ENCODE measurements at places on chromosomes 5 and 9.

GRCh38 chr9:125444166-125444565 is 182.5 kb downstream of the GAPVD1 start:
- DNase-seq: no peak

DNA sequence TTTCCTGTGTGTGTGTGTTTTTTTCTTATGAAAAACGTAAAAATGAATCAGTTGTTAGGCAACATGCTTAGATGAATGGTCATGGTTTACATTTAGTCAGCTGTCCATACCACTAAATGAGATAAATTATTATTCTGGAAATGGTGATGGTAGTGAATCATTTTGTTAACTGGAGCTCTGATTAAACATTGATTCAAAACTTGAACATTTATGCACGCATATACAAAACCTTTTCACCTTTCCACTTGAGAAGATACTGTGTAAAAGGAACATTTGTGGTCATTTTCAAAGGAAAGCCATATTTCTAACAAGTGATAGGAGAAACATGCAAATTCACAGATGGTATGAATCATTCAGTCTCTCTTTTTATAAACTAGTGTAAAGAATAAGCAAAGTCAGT is 162.0 kb downstream of the SLC25A46 start:
- no peak for DNase-seq

DNA sequence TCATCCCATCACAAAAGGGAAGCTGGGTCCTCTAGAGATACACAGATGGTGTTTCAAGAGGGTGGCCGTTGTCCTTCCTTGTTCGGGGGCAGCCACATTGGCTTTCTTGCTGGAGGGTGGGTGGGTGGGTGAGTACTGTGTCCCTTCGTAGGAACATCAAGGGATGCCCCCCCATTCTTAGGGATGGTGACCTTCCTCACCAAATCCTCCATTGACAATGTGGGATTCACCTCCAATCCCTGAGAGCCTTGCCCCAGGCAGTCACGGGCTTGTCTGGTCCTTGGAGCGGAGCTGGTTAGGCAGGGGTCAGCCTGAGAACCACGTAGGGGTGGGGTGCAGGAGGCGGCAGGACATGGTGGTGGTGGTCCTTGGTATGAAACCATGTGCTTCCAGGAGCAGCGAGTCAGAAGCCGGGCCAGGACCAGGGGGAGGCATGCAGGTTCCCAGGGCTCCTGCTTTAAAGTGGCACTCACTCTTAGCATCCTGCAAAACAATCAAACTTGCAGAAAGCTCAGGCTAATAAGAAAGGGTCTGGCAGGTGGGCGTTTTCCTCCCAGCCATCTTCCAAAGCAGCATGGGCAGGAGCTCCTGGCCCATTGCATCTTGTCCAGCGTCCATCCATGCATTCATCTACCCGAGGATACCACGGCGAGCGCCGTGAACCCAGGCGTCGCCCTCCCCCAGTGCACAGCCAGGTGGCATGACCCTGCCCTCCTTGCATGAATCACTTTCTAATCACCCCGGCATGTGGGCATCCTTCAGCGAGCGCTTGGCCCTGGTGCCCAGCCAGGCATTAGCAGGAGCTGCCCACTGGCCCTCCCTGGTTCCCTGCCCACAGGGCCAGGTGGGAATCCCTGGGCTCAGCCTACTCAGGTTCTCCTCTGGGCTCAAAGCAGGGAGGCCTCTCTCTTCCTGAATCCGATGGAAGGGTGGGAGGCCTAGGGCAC is 76.4 kb downstream of the NTNG2 start:
- no peak for DNase-seq

GRCh38 chr5:83377131-83377865 is 94.2 kb upstream of the VCAN start:
- DNase-seq: no peak

GRCh38 chr9:73118286-73118685 is 33.4 kb upstream of the ANXA1 start:
- DNase-seq: no peak

GRCh38 chr5:61114441-61114840 is 47.8 kb downstream of the SMIM15 start:
- no peak for DNase-seq

DNA sequence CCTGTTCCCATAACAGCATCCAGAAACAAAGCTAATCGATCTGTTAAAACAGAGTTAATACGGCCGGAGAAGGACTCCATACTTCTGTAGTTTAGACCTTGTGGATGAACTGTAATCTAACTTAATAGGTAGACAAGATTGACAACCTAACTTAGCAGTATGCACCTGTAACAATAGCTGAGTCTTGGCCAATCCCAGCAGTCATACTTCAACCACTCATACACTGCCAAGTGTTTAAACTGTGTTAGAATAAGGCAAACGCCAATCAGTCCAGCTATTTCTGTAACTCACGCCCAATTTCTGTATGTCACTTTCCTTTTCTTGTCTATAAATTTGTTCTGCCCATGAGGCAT is 33.7 kb upstream of the MACIR start:
- no peak for DNase-seq

DNA sequence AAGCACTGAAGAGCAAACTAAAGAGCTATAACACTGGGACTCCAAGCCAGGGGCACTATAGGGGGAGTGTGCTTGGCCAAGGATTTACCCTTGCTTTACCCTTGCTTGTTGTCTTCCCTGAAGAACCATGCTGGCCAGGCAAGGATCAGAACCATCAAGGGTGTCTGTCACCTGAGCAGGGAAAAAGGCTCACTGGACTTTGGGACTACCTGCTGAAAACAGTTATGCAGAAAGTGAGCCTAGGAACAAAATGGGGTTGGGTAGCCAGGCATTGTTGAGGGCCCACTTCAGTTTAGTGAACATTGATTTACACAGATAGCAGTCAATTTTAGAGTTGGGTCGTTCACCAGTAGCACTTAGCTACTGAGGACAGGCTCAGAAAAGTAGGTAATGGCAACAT is 8.0 kb upstream of the TMEM171 start:
- DNase-seq: no peak

DNA sequence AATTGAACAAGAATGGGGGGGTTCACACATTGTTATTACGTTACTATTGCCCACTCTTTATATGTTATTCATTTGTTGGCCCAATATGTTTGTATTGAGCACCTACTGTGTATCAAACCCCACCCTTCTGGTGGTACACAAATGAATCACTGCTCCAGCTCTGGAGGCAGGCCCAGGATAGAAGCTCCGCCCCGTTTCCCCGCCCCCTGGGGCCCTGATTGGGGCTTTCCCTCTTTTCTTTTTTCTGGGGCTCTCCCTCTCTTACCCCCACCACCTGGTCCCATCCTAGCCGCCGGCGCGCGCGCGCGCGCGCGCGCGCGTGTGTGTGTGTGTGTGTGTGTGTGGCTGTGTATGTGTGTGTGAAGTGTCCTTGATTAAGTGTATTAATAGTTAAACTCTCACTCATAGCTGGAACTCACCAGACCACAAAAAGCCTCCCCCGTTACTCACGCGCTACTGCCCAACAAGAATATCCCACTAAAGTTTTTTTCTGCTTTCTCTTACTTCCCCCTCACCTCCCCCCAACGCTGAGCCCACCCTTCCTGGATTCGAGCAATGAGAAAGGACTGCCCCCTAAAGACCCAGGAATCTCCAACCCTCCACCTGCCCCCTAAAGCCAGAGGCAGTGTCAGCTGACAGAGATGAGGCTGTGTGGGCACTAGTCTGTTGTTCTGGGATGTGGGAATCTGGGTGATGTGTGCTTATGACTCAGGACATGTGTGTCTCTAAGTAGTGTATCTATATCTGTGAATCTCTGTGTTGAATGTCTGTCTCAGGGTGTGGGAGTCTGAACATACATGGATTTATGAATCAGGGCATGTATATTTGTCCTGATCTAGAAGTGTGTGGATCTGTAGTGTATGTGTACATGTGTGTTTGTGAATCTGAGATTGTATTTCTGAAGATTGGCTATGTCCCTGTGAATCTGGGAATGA is 4.0 kb downstream of the CXXC5 start:
- DNase-seq: no peak

DNA sequence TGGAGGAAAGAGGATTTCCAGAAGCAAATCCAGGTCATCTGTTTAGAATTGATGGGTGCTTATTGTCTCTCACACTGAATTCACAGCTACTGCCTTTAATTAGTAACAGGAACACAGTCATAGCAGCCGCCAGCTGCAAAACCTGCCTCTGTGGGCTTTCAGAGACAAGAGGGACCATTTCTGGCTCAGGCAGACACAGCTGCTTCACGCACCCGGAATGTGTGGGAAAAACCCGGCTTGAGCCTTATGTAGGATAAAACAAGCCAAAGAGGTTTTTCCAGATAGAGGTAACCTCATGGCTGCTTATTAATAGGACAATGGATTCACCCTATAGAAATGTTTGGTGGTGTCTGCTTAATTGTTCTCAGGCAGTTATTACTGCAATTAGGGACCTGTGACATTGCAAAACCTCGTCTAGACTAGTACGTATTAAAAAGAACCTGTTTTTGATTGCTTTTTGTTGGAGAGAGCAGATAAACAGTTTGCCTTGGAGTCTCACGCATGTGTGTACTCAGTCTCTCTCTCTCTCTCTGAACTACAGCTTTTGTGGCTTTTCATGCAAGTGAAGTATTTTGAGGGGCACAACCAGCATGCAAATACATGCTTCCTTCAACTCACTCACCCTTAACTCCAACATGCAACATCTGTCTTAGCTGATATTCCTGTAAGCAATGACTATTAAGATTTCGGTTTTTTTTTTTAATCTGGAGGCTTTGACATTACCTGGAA is 302.7 kb downstream of the PLK2 start:
- no peak for DNase-seq

DNA sequence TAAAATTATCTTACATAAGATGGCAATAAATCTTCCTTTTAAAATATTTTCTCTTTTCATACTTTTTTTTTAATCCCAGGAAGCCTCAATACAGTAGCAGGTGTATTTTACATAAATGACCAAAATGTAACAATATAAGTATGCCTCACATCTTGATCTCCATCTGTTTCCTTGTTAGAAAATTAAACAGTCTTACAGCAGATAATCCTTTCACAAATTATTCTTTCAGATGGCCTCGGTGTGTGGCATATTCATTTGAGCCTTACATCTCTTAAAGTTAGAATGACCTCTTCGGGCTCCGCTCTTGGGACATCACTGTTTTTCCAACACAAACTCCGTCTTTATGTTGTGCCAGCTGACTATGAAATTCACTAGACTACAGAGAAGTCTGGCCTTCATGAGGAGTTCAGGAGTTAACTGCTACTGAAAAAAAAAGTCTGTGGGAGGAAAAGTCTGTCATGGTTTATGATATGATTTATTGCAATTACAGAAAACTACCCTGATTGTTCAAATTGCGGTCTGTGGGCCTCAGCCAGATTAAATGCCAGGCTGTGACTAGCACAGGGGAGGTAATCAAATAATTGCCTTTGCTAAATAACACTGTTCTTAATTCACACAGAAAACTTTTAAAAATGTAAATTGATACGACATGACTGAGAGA is 292.9 kb upstream of the PUM3 start:
- no peak for DNase-seq

DNA sequence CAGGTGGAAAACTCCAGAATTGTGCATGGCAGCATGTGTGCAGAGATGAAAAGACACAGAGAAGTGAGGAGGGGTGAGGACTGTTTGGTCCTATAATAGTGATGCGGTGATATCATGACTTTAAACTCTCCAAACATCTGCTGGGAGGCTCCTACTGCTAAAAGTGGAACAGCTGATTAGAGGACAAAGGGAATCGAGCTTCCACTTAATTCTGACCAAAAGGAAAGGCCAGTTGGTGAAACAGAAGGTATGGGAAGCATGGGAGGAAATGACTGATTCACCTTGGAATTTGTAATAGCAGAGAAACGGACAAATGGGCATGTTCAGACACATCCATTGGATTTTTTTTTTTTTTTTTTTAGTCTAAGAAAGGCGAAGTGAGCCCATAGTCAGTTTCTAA is 67.5 kb upstream of the MAMDC2 start:
- no peak for DNase-seq

DNA sequence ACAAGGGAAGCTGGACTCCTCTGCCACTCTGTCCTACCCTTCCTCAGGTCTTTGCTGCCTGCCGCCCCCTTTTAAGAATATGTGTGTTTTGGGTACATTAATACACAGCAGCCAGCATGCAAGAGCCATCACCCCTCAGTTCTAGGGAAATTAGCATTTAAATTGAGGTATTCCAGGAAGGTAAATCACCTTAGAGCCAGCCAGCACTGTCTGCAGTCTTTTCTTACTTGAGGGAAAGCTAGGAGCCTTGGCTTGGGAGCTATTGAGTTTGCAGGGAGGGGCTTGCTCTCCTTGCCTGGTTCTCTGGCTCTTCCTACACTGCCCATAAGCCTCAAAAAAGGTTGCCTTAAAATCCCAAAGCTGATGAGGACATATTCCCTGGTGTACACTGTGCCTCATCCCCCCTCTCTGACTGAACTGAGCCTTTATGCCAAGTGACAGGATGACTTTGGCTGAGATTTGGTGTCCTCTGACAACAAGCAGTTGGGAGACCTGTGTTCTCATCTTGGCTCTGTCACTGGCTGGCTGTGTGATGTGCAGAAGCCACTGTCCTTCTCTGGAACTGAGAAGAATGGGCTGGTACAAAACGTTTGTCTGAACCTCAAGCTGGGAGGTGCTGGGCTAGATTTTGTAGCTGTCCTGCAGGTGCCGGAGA is 54.1 kb downstream of the TRIM32 start:
- DNase-seq: no peak

- no peak for DNase-seq
These were observed 59.5 kb downstream of the OLFM1 start for GRCh38 chr9:135146766-135147473.

DNA sequence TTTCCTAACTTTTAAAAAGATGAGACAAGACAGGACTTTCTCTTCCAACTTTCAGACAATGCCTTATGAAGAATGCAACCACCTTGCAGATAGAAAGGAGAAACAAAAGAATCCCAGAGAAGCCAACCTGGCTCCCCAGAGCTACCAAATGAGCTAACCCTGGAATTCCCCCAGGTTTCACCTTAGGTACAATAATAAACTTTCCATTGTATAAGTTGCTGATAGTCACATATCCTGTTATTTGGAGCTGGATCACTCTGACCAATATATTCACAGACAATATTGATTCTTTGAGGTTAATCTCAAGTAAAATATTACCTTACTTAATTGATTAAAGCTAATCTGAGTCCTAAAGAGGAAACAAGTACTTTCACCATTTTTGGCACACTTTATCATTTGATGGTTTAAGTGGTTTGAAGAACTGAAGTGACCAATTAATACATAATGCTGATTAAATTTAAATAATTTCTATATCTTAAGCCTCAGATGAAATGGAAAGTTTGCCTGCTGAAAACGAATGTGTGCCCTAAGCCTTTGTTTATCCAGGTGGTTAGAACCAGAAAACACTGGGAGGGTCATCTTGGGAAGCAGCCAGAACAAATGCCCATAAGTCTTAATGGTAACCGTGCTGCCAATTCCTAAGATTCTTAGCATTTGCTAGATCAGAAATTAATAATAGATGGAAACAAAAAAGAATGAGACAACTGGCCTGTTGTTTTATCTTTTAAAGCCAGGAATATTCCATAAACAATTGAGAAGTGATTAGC is 159.6 kb upstream of the SLC12A2 start:
- no peak for DNase-seq

DNA sequence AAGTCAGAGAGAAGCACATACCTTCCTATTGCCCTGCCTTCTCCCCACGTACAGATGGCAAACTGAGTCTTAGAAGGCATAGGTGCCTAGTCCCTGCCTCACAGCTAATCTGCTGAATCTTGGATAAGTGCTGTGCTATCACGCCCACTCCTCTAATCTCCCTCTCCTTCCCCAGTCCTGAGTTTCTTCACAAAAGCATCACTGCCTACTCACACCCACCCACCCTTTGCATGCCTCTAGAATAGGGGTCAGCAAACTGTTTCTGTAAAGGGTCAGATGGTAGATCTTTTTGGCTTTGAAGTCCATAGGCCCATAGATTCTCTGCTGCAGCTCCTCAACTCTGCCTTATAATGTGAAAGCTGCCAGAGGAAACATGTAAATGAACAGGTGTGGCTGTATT is 23.2 kb upstream of the JADE2 start:
- no peak for DNase-seq
